ENCODE measurements at places on chromosomes 3 and 15.
A peak's percentile ranks its signal among the peaks of the same experiment; 100 is the strongest.

DNA sequence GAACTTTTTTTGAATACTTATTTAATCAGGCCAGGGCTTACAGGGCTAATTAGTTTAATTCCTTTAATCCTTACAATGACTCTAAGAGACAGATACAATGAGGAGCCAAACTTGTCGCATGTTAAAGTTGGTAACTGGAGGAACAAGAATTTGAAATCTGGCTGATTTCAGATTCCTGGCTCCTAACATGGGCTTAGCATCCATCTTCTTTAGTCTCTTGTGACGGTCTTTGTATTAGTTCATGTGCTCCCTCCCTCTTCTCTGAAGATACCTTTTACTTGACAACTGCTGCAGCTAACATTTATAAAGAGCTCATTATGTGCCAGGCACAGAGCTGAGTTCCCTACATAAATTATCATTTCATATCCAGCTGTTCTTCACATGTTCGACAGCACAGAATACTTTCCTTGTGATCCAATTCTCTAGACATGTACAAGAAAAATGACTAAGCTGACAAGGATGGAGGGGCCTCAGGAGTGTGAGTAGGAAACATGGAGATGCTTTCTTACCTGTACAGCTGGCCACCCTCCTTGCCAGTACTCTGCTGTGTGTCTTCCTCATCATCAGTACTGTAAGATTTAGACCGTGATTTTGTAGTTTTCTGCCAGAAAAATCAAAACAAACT, 206.8 kb upstream of the STRIT1 start:
- DNase-seq = no peak

DNA sequence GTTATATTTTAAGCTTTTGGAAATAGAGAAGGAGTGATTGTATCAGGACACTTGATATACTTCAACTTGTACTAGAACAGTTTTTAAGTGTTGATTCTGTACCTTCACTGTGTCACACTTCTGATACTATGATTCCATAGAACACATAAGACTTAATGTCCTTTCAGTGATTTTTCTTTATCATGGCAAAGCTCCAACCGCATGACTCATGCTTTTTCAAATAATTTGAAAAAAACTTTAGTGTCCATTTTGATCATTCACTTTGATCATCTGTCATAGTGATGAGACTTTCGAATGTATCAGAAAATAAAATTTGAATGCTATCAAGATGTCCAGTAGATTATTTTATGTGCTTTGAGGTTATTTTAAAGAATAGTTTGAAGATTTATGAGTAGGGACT, 32.0 kb downstream of the AP4E1 start:
- no peak for DNase-seq

GRCh38 chr3:106819440-106819839, 557.8 kb upstream of the CCDC54 start:
- peak; percentile 99 for DNase-seq

GRCh38 chr15:62880278-62880677, 162.3 kb upstream of the TPM1 start:
- DNase-seq = peak; percentile 31

DNA sequence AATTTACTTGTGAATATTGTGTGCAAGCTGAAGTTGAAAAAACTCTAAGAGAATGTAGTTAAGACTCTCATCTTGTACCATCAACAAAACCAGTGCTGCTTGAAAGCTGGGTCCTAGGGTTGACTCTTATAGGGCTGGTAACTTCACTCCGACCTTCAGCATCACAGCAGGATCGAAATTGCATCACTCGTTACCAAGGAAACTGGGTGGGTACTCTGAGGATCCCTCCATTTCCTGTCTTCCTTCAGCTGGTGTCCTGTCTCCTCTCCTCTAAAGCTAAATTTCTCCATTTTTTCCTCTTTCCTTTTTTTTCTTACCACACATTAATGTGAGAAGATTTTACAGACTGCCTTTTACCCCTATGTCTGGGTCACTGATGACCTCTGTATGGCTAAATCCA, 3.0 kb upstream of the APH1B start:
- DNase-seq = no peak

DNA sequence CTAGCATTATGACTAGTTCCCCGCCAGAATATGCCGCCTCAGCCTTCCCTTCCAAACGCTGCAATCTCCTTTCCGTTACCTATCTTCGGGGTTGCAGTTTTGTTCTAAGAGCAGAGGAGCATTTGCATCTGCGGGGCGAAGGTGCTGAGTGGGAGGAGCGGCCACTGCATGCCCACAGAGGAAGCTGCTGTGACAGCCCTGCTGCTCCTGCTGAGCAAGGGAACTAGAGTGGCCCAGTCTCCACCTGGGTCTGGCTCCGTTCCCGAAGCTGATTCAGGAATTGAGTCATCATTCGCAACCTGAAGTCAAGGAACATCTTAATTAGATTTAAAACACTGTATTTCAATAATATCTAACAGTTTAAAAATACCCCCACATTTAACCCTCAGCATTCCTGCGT, 98.2 kb upstream of the TJP1 start:
- no peak for DNase-seq
